ENCODE measurements at places on chromosomes 6 and 20. TPM values are rescaled to one million over a fixed set of nuclear protein-coding genes. Genes with fewer than 3 reads are reported as not detected.

The PPIL6 gene
- 6.0 TPM for total RNA-seq

The ACTL10 gene
- total RNA-seq, result 2.7 TPM

The ULBP3 gene
- total RNA-seq, result 4.0 TPM

The FAM217A gene
- total RNA-seq, result not detected

The OR2H2 gene
- total RNA-seq, result 0.24 TPM

The SOX18 gene
- total RNA-seq, result not detected

The PRKN gene
- total RNA-seq, result 0.64 TPM

The NRSN1 gene
- not detected for total RNA-seq
